ENCODE measurements at places on chromosomes 1 and 21.

GRCh38 chr1:72837781-72838180 lies 555.4 kb upstream of the NEGR1 start:
- DNase-seq = no peak

GRCh38 chr1:172699695-172700227 lies 40.9 kb downstream of the FASLG start:
- no peak for DNase-seq

- DNase-seq = no peak
These were observed 66.3 kb downstream of the DYRK1A start for GRCh38 chr21:37432710-37433455.

GRCh38 chr1:13513895-13514546 lies at the start of gene LRRC38:
Gene LRRC38 (minus strand): TSS chr1:13514003. CDS start chr1:13513593, 410 bp downstream.
- no peak for DNase-seq

DNA sequence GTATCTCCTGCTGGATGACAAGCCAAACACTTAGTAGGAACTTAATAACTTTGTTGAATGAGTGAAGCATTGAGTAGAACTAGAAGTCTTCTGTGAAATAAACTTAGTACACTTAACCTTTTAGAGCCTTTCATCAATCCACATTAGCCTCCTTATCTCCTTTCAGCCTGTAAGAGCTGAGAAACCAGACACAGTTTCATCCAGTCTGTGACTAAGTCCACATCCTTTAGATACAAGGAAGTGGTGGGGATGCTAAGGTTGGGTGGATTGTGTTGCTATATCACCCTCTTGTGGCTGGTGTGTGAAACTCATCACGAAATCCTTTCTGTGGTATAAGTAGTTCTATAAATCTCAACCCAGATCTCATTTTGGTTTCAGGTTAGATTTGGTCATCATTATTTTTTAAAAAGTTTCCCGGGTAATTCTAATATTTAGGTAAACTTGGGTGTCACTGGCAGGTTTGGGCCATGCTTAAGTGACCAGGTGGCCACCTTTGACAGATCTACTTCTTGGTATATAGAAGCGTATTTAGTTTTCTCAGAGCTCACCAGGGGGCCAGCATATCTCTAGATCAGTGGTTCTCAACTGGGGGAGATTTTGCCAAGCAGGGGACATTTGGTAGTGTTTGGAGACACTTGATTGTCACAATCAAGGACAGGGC lies 27.8 kb upstream of the CD84 start:
- DNase-seq = peak; percentile 51

DNA sequence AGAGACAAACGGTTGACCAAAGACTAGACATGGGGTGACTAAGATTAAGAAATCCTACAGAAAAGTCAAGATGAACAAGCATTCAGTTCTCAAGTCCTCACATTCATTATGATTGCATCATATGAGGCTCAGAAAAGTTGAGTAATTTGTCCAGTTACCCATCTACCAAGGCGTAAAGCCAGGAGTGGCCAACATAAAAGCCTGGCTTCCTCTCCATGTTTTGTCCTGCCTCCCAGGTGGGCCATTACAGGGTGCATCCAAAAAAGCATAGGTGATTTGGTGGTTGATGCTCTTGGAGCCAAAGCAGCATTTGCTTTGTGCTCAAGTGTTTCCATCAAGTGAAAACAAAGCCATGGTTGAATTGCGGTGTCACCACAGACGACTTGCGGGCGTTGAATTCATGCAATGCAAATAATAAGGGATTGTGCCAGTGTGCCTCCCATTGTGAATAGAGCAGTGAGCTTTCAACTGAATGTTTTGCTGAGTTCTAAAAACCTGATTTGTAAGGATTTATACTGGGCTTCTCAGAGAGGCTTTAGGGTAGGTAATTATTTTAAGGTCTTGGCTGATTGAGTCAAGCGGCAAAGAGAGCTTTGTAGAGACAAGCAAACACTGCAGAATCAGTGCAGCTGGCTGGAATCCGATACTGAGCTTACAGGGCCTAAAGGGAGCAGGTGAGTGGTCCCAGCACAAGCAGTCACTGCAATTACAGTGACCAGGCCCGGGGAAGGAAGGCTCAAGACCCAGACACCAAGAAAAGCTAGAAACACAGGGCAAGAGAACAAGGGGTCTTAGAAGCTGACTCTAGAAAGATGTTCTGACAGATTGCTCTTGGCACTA lies 54.1 kb downstream of the KCNJ15 start:
- DNase-seq = no peak

Data from activated T-cell treated with anti-CD3 and anti-CD28 coated beads for 4 hours (primary cell).